ENCODE measurements at places on chromosomes 2 and 18. TPM values are rescaled to one million over a fixed set of nuclear protein-coding genes. Genes with fewer than 3 reads are reported as not detected.

SPEG gene
- 106 TPM for total RNA-seq

- H3K4me1 ChIP-seq: no peaks in the 10 kb centered on the region
- no peak for DNase-seq
- peaks cover 100% of the 10 kb centered on the region for H3K36me3 ChIP-seq
- no peak overlapping the region for H3K27ac ChIP-seq
Observed at GRCh38 chr18:23523429-23524212, 20.3 kb downstream of the RMC1 start.

DNA sequence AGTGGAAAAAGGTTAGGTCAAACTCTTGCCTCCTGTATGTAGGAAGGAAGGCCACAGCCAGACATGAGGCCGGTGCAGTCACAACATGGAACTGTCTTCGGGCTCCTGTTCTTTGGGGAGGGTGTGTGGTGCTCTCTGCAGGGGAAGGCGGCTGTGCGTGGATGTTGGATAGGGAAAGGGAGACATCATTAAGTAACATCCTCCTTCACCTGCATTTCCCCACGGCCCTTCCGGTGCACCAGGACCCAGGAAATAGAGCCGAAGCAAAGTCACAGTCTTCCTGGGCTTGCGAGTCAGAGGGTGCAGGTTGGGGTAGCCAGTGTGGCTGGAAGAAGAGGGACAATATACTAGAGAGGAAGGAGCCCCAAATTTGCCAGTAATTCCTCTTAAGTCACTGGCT lies 78.9 kb upstream of the SMAD7 start:
- H3K4me1 ChIP-seq: no peaks in the 10 kb centered on the region
- no peak overlapping the region for H3K4me3 ChIP-seq
- no peaks in the 10 kb centered on the region for H3K27me3 ChIP-seq
- no peak for DNase-seq
- no peaks in the 10 kb centered on the region for H3K36me3 ChIP-seq
- no peak overlapping the region for H3K27ac ChIP-seq

DNA sequence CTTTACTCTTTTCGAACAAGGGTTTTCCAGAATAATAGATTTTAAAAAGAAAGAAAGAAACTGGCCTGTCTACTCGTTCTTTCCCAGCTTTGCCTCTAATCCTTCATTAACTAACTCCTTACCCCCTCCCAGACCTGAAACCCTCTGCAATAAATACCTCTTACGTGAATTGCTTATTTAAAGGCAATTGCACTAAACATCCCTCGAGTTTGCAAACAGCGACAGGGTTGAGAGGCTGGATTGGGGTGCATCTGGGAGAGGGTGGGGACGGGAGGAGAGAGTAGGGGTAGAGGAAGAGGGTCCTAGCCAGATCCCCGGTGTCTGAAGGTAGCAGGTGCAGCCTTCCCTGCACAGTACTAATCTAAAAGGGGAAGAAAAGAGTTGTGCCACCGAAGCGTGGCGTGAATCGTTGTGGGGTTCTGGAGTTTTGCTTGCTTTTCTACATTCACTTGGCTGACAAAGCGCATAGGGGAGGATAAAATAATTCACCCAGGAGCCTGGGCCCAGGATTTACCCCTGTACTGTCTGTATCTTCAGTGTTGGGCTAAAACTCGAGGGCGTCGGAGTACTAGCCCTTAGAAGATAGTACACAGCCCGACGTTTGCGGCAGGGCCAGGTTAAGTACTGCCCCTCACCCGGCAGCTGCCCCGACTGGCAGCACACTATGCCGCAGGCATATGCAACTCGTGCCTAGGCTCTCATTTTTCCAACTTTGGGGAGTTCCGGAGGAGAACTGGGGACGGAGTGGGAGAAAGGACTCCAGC lies 1.9 kb upstream of the NEUROD1 start:
- peaks cover 52% of the 10 kb centered on the region for H3K4me1 ChIP-seq
- H3K4me3 ChIP-seq: no peak overlapping the region
- no peak for DNase-seq
- H3K27ac ChIP-seq: no peak overlapping the region
- H3K27me3 ChIP-seq: peaks cover 51% of the 10 kb centered on the region
- no peaks in the 10 kb centered on the region for H3K36me3 ChIP-seq

Data from stomach (tissue), 19 donors.